Central memory CD4-positive, alpha-beta T cell (primary cell): ENCODE measurements at places on chromosomes 2 and 18.

GRCh38 chr18:8286303-8286702 is 322.9 kb upstream of the RAB12 start:
- no peak for DNase-seq

DNA sequence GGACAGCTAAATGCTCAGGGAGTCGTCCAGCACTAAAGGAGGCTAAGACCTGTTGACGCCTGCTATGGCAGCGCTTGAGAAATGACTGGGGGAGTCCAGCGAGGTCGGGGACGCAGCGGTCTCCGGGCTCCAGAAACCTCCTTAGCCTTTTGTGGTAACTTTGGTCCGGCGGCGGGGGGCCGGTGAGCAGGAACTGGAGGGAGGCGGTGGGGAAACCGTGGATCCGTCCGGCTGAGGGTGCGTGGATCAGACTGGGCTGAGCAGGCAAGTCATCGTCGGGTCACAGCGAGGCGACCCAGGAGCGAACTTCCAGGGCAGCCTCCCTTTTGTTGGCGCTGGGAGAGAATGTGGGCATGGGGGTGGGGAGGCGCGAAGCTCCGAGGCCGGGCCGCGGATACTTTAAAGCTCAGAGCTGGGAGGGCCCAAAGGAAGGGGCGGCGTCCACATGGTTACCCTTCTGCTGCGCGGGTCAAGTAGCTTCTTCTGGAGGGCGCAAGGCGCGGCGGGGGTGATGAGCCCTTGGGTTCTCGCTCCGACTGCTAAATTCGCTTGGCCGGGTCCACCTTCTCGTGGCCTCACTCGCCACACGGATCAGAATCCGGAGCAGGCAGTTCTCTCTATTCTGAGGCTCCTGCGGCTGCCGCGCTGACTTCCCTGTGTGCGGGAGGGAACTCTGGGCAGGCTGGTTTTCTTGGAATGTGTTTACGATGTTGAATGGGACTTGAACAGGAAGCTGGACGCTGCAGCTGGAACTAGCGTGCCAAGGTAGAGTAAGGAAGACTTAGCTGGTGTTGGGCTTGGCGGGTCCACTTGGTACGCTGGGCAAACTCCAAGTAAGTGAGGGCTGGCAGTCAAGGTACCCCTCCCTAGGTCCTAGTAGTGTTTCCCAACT is 920 bp downstream of the GULP1 start:
- DNase-seq = no peak

- no peak for DNase-seq
These were observed 30.9 kb upstream of the PGAP1 start for GRCh38 chr2:196957442-196957841.

DNA sequence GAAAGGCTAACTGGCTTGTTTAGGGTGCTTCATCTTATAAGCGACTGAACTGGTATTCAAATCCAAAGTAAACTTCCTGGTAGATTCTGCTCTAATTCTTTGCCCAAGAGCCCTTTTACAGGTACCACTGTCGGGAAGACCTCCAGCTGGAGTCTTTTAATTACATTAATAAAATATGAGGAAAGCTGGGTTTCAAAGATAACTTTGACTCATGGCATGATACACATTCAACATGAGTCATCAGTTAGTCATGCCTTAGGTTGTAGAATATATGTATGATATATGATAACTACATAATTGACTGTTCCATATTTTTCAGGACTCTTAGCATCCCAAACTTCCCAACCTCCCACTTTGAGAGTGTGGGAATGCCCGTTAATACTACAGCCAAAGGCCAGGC is 32.3 kb downstream of the ZCCHC2 start:
- no peak for DNase-seq

DNA sequence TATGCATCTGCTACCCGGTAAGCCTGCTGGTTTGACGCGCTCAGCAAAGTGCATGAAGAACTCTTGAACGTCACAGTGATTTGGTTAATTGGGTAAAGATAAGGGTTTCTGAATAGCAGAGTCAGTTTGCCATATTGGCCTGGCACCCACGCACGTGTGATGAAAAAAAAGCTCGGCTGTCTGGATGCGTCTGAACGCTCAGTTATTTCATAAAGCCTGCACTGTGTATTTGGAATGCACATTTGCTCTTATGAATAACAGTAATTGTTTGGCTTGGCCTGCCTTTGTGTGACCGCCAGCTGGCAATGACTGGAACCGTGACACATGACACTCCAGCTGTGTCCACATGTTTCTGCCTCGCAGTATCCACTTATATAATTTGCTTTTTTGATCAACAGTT is 129.2 kb upstream of the MEIS1 start:
- DNase-seq = no peak

GRCh38 chr18:78721981-78722380 is 257.6 kb upstream of the SALL3 start:
- DNase-seq = no peak

- DNase-seq = no peak
These were observed 262.0 kb upstream of the RASGRP3 start for GRCh38 chr2:33214436-33214835.

DNA sequence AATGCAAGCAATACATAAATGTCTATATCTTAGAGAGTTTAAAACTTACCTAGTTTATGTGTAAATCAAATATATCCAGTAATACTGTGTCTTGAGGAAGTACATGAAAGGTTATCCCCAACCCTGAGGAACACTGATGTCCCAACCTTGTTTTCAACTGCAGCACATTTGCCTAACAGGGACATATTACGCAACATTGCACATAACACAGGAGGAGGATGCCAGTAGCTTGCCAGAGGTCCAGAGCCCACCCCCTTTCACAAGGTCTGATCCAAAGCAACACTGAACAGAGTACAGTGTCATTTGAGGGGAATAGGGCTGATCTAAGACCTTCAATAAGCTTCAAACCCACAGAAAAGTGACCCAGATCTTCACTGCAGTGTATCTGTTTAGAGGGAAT is 678.5 kb downstream of the ARHGAP15 start:
- DNase-seq = no peak

DNA sequence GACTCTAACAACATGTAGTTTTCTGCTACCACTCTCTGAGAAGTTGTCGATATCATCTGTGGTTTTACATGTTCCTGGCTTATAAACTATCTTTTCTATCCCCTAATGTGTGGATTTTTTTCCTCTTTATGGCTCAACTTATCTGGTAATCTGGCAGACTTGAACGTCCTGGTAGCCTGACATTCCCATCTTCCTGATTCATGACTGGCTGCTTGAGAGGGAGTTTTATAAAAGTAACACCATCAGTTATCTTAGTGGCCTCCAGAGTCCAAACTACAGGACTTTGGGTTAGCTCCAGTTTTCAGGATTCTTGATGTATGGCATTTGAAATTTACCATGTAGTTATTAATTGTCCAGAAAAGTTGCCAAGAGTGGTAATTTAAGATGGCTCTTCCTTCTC is 174.0 kb upstream of the GULP1 start:
- no peak for DNase-seq

DNA sequence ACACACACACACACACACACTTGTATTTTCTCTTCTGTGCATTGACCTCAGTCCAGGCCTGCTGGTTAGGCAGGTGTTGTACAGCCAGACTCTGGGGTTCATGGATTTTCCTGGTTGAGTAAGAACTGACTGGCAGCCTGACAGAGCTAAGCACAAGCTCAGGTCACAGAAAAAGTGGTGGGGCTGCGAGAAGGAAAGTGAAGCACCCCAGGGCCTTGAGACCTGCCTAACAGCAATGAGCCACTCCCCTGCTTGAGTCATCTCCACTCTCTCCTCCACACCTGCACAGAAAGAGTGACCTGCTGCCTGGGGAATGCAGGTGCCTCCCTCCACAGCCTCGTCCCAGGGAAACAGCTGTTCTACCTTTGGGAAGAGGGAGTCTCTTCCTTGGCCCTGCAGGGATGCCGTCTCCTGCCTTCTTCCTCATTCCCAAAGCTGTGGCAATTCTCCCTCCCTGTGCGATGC is 91.4 kb upstream of the LGALSL start:
- DNase-seq = no peak

DNA sequence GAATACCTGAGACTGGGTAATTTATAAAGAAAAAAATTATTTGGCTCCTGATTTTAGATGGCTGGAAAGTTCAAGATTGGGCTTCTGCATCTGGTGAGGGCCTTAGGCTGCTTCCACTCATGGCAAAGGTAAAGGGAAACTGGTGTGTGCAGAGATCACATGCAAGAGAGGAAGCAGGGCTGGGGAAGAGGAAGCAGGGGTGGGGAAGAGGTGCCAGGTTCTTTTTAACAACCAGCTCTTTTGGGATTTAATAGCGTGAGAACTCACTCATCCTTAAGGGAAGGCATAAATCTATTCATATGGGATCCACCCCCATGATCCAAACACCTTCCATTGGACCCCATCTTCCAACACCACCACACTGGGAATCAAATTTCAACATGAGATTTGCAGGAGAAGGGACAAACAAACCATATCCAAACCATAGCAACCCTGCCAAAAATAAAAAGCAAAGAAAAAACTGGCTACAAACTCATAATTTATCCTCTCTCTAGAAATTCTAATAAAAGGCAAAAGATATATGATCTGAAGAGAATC is 30.4 kb downstream of the PRKRA start:
- DNase-seq = no peak

DNA sequence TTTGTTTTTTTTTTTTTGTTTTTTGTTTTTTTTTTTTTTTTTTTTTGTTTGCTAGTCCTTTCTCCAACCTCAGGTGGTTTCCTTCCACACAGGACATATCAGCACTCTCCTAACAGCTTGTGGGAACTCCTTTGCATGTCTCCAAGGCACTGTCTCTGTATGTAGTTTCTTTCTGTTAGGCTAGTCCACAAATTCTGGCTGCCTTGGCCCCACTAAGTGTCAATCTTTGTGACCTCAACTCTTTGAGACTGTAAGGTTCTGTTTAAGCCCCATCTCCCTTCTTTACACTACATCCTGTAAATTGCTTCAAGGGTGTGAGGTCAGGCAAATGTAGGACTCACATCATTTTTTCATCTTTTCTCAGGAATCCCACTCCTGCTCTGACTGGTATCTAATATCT is 85.1 kb downstream of the NCOA1 start:
- DNase-seq = no peak

DNA sequence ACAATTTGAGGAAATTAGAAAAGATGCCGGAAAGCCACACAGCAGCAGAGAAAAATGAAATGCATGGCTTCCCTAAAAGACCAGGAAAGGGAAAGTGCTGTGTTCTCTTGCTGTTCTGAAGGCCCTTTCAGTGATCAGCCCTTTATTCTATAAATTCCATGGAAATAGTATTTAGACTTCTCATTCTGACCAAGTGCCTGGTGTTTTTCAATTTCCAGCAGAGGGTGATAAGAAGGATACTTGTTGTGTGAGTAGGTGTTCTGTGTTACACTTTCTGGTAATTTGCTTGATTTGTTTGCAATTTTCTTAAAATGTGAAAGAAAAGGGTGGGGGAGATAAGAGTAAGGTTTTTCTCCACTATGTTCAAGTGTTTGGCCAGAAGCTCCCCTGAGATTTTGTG is 504.5 kb downstream of the IRS1 start:
- DNase-seq = no peak

DNA sequence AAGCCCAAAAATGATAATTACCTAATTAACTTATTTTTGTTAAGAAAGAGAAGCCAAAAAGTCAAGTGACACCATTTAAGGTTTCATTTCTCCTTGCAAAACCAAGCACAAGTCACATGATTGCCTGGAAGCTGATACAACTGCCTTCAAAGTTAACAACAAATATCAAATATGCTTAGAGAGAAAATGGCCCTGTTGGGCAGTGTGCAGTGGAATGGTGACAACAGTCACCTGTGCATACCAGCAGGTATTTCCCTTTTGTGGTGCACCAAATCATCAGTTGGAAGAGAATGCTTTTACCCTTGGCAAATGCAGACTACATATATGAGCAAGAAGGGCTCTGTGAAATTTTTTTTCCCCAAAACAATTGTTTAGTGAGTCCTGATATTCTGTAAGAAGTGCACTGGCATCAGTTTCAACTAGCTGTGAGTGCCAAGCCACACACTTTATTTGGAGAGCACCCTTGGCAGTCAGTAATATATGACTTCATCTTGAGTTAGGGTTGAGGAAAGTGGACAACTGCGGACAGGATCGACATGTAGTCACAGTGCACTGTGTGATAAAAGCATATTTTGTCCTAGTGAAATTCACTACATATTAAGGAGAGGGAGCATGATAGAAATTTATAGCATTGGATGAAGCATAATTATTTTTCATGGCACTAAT is 74.9 kb upstream of the DOCK10 start:
- DNase-seq = no peak

DNA sequence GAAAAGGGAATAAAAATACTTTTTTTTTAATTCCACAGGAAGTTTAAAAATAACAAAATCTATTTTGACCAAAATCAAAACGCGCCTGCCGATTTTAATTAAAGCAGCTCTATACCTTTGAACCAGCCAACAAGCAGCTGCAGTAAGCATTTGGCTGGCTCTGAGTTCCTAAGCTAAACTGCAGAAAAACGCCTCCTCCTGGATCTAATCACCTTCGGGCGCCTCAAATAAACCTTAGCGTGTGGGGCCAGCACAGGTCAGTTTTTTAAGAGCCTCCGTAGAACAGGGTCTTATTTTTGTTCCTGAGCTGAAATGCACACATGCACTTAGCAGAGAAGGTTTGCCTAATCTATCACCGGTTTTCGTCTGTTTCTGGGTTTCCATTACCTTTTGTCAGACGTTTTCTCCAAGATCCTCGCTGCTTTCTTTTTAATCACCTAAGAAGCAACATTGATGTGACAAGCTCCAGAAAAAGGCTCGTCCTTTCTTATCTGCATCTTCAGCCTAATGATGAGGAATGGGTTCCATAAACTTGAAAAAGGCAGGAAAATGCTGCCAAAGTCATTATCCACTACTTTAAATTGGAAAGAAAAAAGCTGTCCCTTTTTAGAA is 64.7 kb upstream of the HNRNPA3 start:
- DNase-seq = no peak

GRCh38 chr2:235319095-235319494 is 174.7 kb upstream of the AGAP1 start:
- no peak for DNase-seq

DNA sequence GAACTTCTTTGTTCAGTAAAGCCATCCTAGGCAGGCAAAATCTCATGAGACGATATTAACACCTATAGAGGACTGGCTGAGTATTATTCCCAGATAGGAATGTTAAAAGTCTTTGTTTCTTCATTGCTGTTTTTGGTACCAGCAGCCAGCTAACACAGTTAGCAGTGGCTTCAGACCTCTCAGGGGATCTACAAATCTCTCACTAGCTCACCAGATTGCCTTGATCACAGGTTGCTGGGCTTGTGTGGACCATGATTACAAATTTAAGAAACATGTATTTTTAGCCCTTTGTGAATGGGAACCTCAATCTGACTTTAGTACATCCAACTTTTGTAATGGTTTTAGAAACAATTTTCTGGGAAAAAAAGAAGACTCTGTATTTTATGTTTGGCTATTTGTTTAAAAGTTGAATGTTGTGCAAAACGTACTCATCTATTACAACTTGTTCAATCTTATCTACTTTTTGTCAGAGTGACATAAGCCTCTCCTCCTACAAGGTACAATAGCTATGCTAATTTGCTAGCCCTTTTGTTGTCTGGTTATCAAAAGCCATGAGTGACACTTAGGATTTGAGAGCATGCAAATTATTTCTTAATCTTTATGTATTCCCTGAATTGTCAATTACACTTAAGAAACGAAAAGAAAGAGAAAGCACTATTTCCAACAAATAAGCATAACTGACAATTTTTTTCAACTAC is 693.1 kb downstream of the ERBB4 start:
- DNase-seq = no peak

GRCh38 chr2:191656792-191657191 is 21.1 kb upstream of the NABP1 start:
- no peak for DNase-seq

- no peak for DNase-seq
These were observed 41.3 kb downstream of the ATF2 start for GRCh38 chr2:175126661-175127060.

- DNase-seq = no peak
These were observed 2.5 kb downstream of the MYCN start for GRCh38 chr2:15942711-15943345.
